GM04503 (cell line): ENCODE measurements at places on chromosomes 16 and 17.

DNA sequence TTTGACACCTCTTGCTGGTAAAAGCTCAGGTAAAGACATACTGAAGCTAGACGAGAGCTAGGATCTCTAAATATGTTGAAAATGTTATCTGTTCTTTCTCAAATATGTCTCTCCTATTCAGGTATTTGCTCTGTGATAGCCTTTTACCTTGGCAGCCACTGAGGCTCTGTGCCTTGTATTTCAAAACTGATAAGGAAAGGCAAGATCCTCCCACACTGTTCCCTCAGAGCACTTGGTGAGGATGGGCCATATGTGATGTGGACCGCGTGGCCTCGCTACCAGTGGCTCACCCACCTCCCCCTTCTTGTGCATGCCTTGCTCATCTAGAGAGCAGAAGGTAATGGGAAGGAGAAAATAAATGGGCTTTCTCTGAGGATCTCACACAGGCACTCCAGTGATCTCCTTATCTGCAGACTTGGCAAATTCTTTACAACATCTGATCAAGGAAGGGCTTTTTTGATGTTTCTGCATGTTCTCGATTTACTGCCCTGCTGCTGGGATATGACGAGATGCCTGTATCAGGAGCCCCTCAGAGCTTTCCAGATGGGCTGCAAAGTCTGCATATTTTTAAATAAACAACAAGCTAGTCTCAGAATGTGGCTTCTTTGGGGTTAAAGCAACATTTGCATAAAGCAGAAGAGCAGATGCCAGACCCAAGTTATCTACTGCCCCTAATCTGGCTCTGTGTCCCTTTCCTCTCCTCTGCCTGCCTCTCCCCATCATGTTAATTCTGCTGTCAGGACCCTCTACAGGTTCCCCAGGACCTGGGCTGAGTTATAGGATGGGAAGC, 16.9 kb downstream of the HOXB1 start:
- DNase-seq = no peak

DNA sequence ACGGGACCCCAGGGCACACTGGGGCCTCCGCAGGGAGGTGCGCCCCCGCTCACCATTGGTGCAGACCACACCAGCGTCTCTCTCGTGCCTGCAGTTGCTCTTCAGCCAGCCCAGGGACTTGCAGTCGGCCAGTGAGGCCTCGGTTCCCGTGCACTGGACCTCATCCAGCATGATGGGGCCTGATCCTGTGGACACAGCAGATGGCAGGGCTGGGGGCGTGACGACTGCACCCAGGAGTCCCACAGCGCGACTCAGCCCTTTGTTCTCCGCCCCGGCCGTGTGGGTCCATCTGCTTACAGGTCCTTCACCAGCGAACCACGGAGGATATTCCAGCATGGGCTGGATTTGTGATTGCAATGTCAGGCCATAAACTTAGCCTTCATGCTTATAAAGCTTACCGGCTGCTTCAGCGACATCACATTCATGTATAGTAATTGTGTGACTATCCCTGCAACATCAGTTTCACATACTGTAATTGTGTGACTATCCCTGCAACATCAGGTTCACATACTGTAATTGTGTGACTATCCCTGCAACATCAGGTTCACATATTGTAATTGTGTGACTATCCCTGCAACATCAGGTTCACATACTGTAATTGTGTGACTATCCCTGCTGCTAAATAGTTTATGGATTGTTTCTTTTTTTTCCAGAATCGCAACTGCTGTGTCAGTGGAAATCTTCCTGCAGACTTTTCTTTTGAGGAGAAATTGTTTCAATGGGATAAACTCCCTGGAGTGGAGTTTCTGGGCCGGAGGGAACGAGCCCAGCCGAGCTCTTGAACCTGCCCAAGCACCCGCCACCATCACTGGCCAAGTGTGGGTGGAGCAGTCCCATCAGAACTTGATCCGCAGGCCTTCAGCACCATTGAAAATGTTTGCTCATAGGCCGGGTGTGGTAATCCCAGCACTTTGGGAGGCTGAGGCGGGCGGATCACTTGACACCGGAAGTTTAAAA, 4.8 kb downstream of the LGALS3BP start:
- peak; percentile 60 for DNase-seq

- no peak for DNase-seq
Measured at GRCh38 chr17:43528319-43528987, 17.7 kb downstream of the ETV4 start.

GRCh38 chr17:67582673-67583081, 135.1 kb upstream of the NOL11 start:
- no peak for DNase-seq

- DNase-seq = no peak
Measured at GRCh38 chr16:24002619-24003018, 166.8 kb downstream of the PRKCB start.

- no peak for DNase-seq
Measured at GRCh38 chr17:17849147-17849820, 12.5 kb upstream of the SREBF1 start.

GRCh38 chr17:65071861-65072260, 15.3 kb upstream of the GNA13 start:
- DNase-seq = no peak

GRCh38 chr17:76943202-76943601, 75.0 kb downstream of the MGAT5B start:
- no peak for DNase-seq

DNA sequence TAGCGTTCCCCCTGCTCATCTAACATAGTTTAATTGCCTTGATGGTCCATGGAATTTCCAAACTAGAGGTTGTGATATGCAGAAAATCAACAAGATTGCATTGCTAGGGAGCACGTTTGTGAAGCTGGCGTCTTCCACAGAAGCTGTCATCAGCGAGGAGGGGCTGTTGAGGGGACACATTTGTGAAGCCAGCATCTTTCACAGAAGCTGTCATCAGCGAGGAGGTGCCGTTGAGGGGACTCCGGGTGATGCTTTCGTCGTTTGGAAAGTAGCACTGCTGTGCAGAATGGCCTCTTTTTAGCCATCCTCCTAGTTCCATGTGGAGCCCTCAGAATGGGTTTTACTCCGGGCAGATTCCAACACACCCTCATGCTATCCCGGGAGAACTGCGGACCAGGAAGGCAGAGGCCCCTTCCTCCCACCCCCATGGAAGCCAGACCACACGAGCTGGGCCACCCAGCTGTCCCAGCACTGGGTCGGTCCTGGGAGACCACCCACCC, 119.6 kb upstream of the CHMP6 start:
- DNase-seq = no peak

DNA sequence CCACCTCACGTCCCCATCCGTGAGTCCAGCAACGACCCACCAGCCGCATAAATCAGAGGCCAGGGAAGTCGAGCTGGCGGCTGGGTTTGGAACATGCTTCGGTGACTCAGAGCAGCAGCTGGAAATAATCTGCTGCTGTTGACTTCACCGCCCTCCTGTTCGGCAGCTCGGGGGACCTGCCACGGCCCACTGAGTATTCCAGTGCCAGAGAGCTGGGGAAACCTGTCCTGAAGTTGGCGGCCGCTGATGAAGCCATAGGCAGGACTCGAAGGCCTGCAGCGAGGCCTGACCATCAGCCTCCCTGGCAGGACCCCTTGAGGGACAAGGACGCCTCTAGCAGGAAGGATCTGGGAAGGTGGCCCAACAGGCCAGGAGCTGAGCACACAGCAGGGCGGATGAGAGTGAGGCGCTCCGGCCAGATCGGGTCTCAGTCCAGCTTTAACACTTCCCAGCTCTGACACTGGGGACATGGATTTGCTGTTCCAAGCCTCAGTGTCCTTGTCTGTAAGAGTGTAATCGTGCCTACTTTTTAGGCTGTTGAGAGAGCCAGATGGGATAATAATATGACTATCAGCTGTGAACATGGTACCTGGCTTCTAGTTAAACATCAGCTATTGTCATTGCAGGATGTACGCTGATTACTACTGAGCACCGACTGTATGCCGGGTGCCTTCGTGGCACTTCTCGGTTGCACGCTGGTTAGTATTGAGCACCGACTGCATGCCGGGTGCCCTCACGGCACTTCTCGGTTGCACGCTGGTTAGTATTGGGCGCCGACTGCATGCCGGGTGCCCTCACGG, 50.4 kb upstream of the CIBAR2 start:
- no peak for DNase-seq

DNA sequence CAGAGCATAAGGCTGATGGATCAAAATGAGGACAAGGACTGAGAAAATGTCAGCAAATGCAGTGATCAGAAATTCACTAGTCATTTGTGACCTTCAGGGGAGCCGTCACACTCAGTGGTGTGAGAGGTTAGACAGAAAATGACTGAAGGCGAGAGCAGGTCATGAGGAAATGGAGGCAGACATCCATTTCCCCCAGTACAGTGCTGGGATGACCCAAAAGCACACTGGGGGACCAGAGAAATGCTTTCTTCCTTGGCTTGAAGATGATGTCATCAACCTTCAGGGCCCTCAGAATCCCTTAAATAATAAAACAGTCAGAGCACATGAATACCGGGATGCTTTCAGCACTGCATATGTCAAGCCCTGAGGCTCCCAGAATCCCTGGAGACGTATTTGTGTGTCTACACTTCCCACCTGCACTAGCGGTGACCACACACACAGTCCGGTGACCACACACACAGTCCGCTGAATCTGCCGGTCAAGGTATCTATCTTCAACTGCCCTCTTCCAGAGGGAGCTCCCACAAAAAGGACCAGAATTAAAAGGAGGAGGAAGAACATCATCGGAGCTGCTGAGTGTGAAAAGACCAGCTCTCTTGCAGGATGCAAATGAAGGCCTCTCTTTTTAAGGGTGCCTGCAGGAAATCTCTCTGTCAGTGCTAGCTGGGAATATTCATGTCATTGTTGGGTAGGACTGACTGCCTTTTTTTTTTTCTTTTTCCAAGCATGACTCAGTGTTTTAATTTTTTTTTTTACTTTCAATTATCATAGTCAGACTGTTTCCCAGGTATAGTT, 8.2 kb downstream of the UBE2O start:
- DNase-seq = no peak

DNA sequence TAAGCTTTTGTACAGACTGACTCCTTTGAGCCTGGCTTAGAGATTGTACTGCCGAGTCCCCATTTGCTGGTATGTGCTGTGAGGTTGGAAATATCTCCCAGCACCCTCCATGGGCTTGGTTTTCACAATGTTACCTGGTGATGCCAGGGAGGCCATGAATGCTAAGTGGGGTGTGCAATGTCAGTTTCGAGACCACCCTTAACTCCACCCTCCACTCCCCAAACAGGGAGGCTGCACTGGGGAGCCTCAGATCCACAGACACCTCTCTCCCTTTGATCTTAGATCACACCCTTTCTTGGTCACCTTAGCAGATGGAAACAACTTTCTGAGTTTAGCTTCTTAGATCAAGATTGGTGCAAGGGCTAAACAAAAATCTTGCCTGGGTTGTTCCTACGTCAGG, 28.6 kb upstream of the PIK3R6 start:
- DNase-seq = no peak

- no peak for DNase-seq
Measured at GRCh38 chr16:77650761-77651160, 71.6 kb upstream of the NUDT7 start.

- DNase-seq = no peak
Measured at GRCh38 chr17:71656964-71657858, 463.6 kb upstream of the SOX9 start.

DNA sequence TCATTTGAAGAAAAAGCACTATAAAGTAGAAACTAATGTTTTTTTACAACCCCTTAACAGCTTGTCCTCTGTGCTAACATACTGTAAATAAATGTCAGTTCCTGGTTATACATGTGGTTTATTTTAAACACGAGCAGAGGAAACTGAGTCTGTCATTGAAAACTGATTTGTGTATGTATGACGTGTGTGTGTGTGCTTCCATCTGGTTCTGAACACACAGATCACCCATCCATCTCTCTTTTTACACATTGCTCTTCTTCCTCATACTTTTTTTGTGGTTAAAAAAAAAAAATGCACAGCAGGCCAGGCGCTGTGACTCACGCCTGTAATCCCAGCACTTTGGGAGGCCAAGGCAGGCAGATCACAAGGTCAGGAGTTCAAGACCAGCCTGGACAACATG, 49.5 kb downstream of the ZNF423 start:
- DNase-seq = no peak

- DNase-seq = no peak
Measured at GRCh38 chr17:67272312-67273047, 27.5 kb upstream of the HELZ start.

DNA sequence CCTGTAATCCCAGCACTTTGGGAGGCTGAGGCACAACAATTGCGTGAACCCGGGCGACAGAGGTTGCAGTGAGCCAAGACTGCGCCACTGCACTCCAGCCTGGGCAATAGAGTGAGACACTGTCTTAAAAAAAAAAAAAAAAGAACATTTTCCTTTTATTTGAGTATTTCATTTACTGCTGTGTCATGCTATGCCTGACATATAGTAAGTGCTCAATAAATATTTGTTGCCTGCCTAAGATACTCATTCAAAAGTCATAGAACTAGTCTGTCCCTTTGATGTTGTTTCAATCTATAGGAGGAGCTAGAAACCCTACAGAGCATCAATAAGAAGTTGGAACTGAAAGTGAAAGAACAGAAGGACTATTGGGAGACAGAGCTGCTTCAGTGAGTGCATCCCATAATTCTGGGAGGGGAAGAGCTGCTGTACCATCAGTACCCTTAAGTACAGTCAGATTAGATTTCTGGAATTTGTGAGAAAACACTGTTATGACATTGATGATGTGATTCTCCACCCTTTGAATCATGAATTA, 20.0 kb downstream of the CALCOCO2 start:
- DNase-seq = no peak

DNA sequence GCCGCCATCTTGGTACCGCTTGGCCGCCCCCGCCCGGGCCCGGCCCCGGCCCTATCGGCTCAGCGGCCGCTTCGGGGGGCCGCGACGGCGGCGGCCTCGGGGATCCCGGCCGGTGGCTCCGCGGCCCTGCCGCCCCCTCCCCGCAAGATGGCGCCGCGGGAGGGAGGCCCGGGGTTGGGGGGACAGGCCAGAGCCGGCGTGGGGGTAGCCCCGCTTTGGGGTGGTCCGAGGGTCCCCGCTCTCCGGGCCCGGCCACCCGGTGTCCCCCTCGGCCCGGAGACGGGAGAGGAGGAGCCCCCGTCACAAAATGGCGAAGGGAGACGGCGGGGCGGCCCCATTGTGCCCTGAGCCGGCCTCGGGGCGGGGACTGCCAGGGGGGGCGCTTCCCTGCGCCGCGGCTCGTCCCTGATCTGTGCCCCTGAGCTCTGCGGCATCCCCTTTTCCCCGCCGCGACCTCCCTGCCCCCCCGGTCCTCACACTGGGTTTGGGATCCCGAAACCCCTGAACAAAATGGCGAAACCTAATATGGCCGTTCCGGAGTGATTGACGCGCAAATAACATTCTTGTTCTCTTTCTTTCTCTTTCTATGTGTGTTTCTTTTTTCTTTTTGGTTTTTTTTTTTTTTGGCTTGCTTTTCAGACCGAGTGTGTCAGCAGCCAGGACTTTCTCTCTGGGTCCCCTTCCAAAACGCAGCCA, 986 bp downstream of the HAPSTR1 start:
- DNase-seq = no peak

- no peak for DNase-seq
Measured at GRCh38 chr17:48539177-48539576, 5.7 kb downstream of the HOXB2 start.

DNA sequence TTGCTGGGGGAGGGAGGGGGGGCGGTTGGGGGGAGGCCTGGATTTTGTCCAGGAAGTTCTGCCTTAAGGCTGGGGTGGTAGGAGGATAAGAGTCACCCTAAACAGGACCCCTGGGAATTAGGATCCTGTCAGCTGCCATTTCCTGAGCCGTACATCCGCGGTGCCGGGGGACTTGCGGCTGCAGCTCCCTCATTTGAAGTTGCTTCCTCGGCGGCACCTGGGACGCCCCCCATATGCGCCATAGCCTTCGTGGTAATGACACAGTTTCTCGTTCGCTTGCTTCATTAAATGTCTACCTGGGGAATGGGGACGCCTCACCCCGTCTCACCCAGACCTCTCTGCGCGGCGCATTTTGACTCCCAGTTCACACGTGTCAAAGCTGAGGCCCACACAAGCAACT, 55.1 kb upstream of the PABPN1L start:
- no peak for DNase-seq
